Stimulated activated naive CD4-positive, alpha-beta T cell treated with Interleukin-2 at 50 U/mL for 16 hours (primary cell): ENCODE measurements at places on chromosomes 2 and 18.

- DNase-seq = no peak
Measured at GRCh38 chr18:48595703-48596218, 56.9 kb downstream of the CTIF start.

- no peak for DNase-seq
Measured at GRCh38 chr2:59961746-59962145, 591.7 kb downstream of the BCL11A start.

DNA sequence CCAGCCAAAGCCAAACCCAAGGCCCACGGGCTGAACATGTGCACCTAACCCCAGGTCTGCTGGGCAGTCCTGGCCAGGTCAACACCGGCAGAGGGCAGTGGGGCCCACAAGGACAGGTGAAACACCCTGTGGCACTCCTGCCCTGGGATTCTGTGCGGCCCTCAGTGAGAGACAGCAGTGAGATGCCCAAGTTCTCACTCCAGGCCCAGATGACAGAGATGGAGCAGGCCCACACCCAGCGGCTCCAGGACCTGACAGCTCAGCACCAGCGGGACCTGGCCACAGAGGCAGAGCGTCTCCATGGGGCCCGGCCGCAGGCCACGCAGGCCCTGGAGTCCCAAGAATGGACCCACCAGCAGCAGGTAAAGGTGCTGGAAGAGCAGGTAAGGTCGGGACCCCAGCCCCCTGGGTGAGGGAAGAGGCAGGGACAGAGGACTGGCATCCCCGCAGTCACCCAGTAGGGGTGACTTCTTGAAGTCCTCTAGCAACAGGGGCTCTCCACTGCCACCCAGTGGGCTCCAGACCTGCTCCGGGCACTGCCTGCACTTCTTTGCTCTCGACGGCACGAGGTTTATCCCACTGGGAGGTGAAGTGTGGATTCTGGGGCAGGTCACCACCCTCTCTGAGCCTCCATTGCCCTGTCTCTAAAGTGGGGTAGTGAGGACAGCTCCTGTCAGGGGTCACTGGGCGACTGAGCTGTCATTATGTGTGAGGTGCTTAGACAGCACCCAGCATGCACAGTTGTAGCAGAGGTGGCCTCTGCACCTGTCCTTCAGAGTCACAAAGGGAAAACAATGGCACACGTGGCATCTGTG, 8.8 kb upstream of the SNED1 start:
- no peak for DNase-seq

DNA sequence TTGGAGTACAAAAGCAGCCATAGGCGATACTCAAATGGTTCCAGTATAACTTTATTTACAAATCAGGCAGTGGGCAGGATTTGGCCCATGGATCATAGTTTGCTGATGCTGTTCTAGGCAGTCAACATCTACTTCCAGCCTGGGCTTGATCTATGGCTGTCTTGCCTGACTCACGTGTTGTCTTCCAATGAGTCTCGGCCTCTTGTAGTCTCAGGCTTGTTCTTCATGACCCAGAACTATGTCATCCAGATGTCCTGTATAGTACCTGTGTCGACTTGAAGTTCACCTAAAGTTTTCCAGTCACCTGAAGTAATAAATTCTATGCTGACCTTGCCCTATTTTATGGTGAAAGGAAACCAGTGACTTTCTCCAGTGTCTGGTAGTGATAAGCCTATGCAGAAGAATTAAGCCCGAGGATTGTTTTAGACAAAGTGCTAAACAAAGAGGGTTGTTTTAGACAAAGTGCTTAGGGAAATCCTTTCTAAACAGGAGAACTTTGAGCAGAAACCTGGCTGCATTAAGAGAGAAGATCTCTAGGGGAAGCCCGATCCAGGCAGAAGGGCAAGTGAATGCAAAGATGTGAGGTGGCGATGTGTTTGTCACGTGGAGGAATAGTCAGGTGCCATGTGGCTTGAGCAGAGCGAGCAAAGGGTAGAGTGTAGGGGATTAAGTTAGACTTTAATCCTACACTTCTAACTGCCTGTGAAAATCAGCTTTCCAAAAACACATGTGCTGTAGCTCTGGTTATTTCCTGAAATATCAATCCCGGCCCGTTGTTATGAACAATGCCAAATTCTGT, 8.5 kb upstream of the THNSL2 start:
- DNase-seq = no peak

DNA sequence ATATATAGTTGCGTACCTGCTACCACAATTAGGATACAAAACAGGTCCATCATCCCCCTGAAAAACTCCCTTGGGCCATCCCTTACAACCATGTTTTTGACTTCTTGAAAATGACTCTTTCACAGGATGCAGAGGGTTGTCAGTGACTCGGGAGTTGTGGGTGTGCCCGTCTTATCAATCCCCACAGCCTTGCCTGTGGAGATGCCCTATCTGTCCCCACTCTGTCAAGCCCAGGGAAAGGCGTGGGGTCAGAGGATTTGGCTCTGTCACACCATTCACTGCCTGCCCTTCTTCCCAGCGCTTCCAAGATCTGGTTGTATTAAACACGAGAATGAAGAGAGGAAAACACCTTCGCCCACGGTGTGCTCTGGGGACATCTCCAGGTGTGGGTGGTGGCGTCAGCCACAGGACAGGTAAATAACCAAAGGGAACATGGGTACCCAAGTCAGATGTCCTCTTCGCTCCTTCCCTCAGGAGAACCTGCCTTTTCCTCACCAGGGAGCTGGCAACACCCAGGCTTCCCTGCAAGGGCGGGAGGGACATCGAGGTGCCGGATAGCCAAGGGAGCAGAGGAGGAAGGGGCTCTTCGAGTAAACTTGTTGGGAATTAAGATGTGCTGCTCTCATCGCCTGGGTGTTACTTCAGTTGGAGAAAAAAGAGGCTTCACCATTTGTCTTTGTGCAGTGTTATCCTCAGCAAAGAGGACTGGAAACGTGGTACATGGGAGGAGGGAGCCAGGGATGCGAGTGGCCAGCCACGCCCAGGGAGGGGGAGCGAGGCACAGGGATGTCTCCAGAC, 100.3 kb downstream of the B3GNT2 start:
- DNase-seq = no peak

DNA sequence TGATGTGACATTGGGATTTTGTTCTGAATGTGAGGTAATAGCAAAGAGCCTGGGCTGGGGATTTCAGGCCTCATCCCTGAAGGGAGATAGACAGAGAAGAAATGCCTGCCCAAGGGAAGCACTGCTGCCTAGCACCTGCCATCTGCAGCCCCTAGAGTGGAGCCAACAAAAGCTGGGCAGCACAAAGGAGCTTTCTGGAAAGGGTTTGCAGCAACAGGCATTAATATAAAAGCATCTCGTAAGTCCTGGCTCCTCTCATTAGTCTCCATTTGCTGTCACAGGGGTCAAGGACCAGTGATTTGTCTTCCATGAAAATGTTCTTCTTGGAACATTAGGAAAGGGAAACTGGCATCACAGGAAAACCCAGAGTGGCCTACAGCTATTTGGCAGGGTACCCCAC, 157.2 kb upstream of the SLC14A2 start:
- no peak for DNase-seq

- DNase-seq = no peak
Measured at GRCh38 chr2:47118581-47118980, 36.5 kb downstream of the STPG4 start.

- no peak for DNase-seq
Measured at GRCh38 chr18:8686611-8687010, 18.7 kb upstream of the MTCL1 start.

- no peak for DNase-seq
Measured at GRCh38 chr18:44627280-44627679, 53.4 kb upstream of the SETBP1 start.

GRCh38 chr18:25077038-25077943, 274.7 kb downstream of the ZNF521 start:
- DNase-seq = no peak

DNA sequence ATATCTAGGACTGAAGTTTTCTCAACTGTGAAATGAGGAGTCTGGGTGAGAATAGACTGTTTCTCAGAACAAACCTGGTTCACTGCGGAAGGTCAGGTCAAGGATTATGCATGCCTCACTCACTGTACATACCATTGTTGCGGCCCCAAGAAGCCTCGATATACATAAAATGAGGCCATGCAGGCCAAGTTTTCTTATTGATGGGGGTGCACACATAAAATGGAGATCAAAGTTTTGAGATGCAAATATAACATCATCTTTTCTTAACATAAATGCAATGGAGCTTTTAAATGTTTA, 1366.1 kb upstream of the CELF4 start:
- DNase-seq = no peak
